ENCODE measurements at places on chromosomes 16 and 17.

DNA sequence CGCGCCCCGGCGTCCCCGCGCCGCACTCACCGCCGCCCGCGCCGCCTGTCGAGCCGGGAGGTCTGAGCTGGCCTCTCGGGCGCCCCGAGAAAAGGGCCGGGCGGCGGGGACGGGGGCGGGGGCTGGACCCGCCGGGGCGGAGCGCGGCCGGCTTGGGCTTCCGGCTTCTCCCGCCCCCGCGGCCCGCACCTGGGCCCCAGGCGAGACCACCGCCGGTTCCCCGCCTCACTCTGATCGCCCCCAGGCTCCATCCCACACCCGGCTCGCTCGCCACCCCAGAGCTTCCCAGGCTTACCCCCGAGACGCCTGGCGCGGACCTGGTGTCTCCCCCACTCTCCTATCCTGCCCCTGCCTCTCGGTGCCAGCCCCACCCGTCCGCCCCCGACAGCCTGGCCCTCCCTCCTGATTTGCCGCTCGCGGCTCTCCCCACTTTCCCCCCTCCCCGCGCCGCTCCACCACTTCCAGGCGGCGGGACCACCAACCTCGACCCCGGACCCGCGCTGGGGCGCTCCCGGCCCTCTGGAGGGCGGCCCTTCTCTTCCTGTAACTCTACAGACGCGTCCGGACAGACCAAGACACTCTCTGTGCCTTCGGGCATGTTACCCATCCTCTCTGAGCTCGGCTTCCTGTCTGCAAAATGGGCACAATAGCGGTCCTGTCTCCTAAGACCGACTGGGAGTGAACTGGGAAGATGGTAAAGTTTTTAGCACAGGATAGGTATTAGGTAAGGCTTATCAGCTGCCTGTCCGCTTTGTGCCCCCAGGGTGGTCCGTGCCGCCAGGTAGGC is at the start of gene LITAF:
LITAF (minus strand) TSS at position 64 of the 787 bp plus-strand sequence. CDS start 30,189 bp downstream, outside the sequence.
- peak within 1 kb of the TSS; percentile 82 for H3K27ac ChIP-seq
- DNase-seq = peak; percentile 68
- peaks cover 10% of the 10 kb centered on the region for H3K4me1 ChIP-seq
- H3K36me3 ChIP-seq = no peaks in the 10 kb centered on the region

- no peak overlapping the region for H3K27ac ChIP-seq
- no peaks in the 10 kb centered on the region for H3K36me3 ChIP-seq
- no peaks in the 10 kb centered on the region for H3K27me3 ChIP-seq
- H3K4me3 ChIP-seq = no peak overlapping the region
Measured at GRCh38 chr17:41943492-41943891, 13.1 kb downstream of the ODAD4 start.

GRCh38 chr16:81489547-81490267 is 45.1 kb downstream of the CMIP start:
- H3K27ac ChIP-seq = no peak overlapping the region
- no peaks in the 10 kb centered on the region for H3K27me3 ChIP-seq
- H3K4me1 ChIP-seq = no peaks in the 10 kb centered on the region
- DNase-seq = peak; percentile 8
- no peaks in the 10 kb centered on the region for H3K36me3 ChIP-seq

DNA sequence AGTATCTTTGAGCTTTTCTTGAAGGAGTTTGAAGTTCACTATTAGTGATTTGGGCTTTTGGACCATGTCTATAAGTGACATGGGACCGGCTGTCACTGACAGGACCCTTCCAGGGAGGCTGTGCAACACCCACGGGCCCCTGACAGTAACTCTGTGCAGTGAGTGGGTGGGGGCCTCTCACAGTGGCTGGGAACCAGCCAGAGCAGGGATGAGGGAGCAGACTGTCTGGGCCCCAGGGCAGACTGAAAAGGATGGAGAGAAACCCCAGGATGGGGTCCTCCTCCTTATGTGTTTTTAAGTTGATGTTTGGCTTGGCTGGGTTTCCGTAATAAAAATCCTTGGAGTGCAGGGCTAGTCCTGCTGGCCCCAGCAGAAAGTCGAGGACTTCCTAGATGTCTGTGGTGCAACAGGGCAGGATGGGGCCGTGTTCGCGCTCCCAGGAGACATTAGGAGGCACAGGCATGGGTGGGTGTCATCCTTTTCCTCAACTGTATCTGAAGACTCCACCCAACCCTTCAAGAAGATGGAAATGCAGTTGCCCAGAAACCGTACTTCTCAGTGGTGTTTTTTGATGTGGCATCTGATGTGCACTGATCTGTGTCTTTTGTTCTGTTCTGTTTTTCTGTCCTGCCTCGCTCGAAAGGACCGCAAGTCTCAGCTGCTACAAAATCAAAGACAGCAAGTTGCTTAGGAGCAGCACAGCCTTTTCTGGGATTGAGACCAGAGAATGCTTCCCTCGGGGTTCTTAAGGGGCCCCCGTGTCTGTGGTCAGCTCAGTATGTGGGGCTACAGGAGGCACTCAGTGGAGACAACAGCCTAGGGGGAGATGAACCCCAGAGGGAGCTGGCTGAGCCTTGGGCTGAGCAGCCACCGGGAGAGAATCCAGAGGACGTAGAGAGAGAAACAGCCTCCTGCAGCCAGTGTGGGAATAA is 24.2 kb downstream of the PLD6 start:
- H3K27me3 ChIP-seq = no peaks in the 10 kb centered on the region
- H3K36me3 ChIP-seq = peaks cover 14% of the 10 kb centered on the region
- no peaks in the 10 kb centered on the region for H3K4me1 ChIP-seq
- H3K4me3 ChIP-seq = no peak overlapping the region

- no peak overlapping the region for H3K4me3 ChIP-seq
- no peak for DNase-seq
- H3K36me3 ChIP-seq = no peaks in the 10 kb centered on the region
- no peaks in the 10 kb centered on the region for H3K27me3 ChIP-seq
- no peaks in the 10 kb centered on the region for H3K4me1 ChIP-seq
Measured at GRCh38 chr17:10048629-10049350, 143.7 kb upstream of the RCVRN start.

All from psoas muscle (tissue), 8 donors.